ENCODE measurements at places on chromosomes 2 and 18.

DNA sequence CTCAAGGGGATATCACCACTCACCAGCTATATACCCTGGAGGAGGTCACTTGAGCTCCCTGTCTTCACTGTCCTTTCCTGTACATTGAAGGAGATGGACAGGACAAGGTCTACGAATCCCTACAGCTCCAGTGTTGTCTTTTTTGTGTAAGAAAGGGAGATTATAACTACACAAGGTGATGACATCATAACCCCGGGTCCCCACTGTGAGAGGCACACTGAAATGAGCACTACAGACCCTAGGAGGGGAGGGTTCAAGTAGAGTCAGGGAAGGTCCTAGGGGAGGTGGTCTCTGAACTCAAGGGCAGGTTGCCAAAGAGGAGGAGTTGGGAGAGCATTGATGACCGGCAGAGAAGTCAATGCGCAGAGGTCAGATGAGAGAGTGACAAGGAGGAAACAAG lies 108.3 kb upstream of the SLC14A2 start:
- DNase-seq = no peak

DNA sequence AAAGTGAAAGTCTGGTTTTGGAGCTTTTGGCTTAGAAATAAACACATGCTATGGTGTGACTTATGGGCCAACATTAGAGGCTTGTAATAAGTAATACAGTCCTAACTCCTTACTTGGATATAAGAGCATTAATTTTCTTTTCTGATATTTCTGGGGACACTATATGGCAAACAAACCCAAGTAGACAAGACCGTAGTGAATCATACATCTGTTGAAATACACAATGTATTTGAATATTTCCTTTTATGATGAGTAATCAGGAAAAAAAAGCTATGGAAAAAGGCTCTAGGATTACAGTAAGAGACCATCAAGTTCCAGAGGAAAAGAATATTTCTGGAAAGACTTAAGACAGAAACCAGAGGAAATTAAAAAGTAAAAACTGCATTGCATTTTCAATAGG lies 146.0 kb upstream of the CYP26B1 start:
- DNase-seq = peak; percentile 35

DNA sequence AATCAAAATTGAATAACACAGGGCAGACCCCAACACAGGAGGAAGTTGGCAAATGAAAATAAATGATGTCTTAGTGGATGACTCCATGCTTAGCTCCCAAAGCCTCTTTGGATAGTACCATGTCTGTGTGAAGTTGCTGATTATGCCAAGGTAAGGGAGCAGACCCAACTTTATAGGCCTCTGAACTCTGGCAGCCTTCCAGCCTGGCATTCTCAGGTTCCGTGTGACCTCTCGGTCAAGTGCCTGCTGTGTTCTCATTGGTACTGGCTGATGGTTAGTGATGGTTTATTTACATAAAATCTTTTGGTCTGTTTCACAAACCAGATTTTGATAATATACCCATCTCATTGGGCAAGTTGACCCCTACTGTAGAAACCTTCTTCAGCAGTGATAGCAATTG lies 112.2 kb upstream of the TTC39C start:
- DNase-seq = no peak

DNA sequence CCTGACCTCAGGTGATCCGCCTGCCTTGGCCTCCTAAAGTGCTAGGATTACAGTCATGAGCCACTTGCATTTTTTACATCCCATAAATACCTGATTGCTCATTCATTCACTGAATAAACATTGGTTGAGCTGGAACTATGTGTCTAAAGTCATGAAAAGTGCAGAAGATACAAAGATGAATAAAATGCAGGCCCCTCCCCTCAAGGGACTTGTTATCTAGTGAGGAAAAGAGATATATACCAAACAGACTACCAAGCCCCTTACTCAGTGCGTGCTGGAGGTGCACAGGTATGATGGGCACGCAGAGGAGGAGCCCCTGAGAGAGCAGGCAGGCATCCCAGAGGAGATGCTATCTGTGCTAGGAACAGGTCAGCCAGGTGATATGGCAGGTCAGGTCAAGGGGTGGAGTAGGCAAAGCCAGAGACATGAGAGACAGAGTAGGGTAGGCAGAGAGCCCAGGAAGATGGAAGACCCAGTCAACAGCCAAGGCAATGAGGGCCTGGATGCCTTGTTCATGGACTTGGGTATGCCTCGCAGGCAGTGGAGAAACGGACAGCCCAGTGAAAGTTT lies 7.7 kb downstream of the FHL2 start:
- peak; percentile 71 for DNase-seq

DNA sequence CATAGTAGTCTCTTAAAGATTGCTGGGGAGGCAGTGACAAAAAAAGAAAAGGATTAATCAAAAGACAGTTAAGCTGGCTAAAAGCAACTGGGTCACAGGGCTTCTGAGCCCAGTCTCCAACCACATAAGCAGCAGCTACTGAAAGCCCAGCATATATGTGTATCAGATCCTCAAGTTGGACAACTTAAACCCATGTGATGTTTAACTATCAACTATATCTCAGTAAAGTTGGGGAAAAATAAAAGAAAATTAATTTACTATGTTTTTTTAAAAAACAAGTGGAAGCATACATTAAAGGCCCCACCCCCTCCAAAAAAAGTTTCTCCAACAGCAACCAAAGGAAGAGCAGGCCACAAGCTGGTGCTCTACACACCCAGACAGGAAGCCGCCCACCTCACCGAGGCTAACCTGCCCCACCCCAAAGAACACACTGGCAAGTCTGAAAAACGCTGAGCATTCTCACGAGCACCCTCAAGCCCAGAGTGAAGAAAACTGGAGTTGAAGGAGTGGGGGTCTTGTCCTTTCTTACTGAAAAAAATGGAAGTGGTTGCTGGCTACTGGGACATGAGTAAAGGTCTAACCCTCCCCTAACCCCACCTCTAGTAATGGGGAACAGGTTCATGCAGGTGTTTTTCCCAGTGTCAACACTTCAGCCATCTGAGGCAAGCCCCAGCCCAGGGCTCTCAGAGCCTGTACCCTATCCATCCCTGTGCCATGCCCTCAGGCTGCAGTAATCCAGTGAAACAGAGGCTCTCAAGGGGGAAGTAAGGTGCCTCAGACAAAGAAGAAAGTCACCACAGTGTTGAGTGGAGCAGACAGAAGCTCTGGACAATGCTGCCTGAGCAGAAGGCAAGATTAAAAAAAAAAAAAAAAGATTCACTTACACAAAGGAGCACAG lies 106.3 kb downstream of the GYPC start:
- no peak for DNase-seq

DNA sequence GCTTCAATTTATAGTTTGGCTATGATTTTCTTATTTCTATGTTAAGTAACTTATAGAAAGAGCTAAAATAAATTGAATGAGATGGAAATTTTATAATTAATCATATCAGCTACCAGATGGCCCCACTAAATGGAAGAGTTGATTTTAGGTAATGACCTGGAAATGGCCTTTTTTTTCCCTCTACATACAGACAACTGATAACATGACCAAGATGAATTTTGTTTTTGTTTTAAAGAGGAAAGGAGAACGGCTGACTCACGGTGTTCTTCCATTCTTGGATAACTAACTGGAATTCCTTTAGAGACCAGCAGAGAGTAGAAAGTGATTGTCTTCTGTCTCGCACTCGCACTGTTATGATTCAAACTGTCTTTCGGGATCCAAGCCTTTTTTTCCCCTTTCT lies 91.0 kb downstream of the TMEM185B start:
- peak; percentile 7 for DNase-seq

Measured in fibroblast of skin of right quadriceps (primary cell).